Liver (tissue), 10 donors: ENCODE measurements at places on chromosomes 13 and 19.

DNA sequence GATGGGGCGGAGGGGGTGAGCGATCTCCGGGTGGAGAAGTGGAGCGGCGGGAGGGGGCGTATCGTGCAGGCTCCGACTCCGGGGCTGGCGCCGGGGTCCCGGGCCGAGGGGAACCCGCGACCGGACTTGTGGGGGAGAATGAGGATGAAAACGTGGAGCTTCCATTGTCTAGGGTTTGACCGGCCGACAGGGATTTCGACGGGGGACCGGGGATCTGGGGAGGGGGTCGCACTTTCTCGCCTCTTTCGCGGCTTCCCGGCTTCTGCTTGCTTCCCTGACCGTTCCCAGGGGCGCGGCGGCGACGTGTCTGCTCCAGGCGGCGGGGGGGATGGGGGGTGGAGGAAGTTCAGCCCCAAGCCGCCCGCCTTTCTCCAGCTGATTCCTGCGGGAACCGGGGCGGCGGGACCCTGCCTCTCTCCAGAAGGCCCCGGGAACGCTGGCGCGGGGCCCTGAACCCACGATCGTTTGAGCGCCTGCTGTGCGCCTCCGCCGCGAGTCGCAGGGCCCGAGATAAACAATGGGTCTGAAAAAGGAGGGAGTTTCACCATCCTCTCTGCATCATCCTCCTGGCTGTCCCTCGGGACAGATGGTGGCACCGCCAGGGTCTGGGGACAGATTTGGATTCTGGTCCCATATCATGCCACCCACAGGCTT is 790 bp downstream of the TPM4 start:
- no peak for DNase-seq

DNA sequence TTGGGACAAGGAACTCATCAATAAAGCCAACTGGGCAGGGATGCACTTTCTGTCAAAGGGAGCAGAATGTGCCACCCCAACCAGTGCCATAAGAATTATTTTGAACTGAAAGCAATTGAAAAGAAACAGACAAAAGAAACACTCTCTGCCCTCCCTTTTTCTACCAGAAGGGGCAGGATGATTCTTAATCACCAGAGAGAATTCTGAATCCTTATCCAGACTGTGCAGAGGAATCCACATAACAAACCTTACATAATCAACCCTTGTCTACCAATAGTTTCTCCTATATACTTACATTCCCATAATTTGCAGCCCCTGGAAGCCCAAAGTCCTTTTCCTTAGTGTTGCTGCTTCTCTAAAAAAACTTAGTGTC is 520.7 kb upstream of the NBEA start:
- DNase-seq = no peak

DNA sequence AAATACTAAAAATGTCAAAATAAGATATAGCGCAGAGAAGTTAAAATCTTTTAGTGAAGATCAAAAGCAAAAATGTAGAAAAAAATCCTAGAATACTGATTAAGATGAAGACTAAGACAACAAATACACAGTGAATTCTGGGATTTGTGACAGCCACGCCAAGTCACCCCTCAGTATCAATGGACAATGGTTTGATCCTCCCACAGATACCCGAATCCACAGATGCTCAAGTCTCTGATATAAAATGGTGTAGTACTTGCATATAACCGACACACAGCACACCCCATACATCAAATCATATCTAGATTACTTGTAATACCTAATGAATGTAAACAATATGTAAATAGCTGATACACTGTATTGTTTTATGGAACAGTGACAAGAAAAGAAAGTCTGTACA is 5.9 kb downstream of the MIPEP start:
- DNase-seq = no peak

DNA sequence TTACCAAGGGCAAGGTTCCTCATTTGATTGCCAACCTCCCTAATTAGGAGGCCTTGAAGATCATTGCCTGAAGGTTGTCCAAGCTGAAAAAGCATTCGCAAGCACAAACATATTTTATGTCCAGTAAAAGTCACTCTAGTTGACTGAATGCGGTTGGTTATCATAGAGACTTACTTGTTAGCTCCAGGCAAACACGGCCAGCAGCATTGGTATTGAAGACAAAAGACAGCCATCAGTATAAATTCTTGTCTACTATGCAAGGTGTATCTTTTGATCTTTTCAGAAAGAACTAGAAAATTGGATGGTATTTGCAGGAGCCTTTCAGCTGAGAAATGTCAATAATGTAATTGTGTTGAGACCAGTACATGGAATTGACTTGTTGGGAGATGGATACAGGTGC is 129.9 kb downstream of the GPC6 start:
- no peak for DNase-seq

GRCh38 chr19:52651956-52652355 is 13.8 kb upstream of the ZNF83 start:
- no peak for DNase-seq

DNA sequence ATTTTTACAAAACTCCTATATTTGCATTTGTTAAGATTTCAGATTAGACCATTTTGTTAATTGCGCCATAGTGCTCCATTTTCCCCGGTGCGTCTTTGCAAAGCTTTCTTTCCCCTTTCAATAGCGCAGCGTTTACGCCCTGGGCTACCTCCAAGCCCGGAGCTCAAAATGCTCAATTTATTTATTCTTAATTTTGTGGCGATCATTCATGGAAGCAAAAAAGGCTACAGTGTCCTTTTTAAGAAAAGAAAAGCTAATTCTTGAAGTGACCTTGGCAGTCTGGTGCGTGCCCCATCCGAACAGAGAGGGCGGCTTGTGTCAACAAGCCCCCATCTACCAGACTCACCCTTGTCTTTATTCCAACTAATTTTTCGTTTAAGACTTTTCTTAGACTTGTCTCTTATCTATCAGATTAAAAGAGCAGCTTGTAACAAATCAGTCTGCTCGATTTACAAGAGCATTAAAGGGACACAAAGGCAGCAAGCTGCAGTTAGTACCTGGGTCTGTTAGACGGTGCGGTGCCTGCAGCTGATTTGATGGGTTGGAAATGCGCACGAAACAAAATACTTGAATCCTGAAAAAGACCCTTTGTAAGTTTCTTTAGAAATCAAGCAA is 30.1 kb downstream of the GSX1 start:
- DNase-seq = no peak

DNA sequence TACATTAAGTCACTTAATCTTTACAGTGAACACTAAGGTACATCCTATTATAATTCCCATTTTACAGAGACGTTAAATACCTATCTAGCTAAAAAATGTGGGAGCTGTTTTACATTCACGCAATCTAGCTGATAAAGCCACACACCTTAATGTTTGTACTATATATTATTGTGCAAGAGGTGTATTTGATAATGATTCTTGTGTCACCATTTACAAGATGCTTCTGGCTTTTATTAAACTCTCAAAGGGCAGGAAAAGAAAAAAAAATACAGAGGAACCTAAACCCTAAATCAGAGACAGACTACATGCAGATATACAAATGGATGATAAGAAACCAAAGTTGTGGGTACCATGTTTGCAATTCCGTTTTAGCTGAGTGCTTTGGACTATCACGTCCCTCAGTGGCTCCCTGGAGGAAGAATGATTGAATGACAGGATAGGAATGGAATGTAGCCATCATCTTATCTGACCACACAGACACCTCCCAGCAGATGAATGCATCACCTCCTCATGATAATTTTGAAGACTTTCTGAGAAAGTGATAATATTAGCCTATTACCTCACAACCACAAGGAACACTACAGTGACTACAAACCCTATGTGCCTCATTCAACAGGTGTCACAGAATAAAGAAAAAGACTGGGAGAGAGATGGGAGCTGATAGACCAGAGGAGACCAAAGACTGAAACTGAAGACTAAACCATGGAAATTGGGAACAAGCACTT is 230.5 kb upstream of the SERP2 start:
- DNase-seq = no peak

DNA sequence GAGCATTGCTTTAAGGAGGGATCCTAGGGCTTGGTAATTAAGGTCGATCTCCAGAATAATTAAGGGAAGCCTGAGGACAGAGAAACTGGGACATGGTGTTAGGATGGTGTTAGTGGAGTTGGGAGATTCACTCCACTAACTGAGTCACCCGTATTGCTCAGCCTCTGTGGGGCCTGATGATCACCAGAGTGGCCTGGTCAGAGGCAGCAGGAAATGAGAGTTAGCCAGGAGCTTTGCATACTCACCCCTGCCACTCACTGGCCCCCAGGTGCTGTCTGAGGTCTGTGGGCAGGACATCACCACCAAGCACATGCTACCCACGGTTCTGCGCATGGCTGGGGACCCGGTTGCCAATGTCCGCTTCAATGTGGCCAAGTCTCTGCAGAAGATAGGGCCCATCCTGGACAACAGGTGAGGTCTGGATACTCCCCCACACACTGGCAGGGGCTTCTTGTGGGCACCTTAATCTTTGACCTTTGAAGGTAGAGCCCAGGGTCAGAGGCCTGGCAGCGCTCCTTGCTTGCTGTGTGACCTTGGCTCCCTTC is 32.1 kb downstream of the PPP2R1A start:
- no peak for DNase-seq

GRCh38 chr13:49560270-49561061 is 24.9 kb downstream of the RCBTB1 start:
- DNase-seq = no peak

DNA sequence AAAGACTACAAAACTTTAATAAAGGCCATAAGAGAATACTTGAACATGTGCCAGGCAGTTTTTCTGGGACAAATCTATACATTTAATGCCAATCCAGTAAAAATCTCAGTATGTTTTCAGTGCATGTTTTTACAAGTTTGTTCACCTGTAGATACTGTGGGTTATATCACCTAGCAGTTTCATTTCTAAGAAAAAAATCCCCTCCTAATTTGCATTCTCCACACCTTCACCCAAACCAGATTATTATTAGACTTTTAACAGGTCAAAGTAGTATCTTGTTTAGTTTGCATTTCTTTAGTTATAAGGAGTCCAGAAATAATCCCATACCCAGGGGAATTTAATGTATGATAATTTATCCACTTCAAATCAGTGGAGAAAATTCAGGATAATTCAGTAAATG is 17.0 kb upstream of the LPAR6 start:
- DNase-seq = no peak

GRCh38 chr19:17454576-17455071 is 6.1 kb downstream of the NXNL1 start:
- DNase-seq = no peak

DNA sequence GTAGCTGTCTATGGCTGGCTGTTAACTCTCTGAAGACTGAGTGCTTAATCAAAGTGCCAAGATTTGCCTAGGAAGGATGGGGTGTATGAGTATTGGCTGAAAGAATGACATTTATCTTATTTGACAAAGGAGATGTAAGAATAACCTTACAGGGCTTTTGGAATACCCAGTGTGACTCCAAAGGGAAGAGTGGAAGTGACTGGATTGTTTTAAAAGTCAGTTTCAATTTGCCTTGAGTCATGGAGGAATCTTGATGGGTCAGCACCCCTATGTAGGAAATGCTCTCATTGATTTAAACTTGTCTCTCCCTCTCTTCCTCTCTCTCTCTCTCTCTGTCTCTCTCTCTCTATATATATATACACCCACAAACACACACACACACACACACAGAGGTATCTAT is 118.4 kb upstream of the CLDN10 start:
- no peak for DNase-seq

DNA sequence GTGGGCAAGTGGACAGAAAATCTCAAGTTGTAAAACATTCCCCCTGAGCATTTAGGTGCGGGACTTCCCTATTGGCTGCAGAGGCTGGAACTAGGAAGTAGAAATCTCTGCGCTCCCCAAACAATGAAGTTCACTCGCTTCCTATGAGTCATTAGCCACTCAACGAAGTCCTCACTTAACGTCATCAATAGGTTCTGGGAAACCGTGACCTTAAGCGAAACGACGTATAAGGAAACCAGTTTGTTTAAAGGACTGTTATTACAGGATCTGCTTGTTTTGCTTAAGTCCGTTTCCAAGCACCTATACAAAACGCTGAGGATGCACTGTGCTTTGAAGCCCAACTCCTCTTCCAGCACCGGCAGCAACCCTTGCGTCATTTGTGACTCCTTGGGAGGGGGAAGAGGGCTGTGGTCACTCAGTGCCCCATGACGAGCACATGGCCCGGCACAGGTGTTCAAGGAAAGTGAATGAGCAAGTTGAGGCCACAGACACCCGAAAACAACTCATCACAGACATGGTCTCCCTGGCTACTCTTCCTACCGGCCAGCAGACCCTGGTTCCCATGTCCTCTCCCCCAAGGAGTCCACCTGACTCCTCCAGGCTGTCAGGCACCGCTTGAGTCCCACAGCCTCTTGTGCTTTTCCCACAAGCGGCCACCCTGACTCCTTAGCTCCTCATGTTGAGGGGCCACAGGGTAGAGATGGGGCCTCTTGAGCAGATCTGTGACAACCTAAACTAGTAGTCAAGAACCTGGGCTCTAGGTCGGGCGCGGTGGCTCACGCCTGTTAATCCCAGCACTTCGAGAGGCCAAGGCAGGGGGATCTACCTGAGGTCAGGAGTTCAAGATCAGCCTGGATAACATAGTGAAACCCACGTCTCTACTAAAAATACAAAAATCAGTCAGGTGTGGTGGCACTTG is 4.8 kb downstream of the RPS16 start:
- DNase-seq = no peak
